ENCODE measurements at places on chromosomes 11 and 22.

DNA sequence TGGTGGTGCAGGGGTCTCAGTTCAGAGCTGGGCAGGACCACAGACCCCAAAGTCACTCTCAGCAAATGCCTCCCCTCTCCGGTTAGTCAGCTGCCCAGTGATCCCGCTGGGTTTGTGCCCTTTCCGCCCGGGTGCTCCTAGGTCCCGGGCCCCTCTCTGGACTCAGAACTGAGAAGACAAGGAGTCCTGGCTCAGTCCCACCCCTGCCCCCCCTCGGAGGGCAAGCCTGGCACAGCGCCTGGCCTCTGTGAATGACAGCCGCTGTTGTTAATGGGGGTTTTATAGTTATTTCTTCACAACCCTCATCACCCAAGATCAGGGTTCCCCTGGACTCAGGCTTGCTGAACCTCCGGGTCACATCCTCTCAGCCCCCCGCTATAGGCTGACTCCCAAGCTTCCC lies 47.6 kb downstream of the ELFN2 start:
- no peak for DNase-seq

DNA sequence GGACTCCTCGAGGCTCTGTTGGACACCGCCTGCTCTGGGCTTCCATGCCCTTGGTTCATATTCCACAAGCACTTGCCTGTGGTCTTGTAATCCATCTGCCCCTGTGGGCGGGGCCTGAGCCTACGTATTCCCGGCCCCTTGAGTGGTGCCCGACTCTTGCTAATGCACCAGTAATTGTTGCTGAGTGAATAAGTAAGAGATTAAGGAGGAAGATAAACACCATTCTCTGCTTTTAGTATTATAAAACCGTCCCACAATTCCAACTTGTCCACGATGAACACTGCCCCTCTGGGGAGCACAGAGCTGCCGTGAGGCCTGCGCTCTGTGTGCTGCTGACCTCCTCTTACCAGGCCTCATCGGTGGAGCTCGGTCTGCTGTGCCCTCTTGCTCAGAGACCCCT lies 50.3 kb downstream of the MICAL2 start:
- DNase-seq = peak; percentile 41

DNA sequence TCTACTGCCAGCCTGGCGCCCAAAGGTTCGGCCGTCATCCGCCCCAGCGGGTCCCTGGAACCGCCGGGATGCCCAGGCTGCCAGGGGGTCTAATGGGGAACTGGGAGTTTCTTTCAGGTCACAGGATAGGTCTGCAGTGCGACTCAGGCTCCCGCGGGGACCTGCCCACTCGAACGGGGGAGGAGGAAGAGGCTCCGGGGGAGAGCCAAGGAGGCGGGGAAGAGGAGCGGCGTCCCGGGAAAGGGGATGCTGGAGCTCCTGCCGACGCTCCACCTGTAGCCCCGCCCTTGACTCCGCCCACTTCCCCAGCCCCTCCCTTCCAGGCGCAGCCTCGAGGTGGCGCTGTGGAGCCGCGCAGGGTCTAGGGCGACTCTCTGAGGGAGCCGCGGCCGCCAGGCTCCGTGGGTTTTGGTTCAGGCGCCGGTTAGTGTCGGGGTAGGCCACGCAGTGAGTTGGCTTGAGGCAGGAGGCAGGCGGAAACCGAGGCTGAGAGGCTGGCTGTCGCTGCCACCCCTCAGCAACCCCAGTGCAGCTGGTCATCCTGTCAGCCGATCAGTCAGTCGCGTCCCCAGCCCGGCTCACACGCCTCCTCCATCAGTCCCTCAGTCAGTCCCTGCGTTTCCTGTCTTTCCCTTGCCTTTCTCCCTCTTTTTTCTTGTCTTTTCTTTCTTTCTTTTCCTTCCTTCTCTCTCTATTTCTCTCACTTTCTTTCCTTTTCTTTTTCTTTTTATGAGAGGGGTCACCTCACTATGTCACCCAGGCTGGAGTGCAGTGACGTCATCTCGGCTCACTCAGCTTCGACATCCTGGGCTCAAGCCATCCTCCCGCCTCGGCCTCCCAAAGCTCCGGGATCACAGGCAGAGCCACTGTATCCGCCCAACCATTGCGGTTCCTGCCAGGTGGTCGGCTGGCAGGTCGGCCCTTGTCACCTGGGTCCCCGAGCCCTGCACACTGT lies 26.4 kb downstream of the YWHAH start:
- peak; percentile 26 for DNase-seq

DNA sequence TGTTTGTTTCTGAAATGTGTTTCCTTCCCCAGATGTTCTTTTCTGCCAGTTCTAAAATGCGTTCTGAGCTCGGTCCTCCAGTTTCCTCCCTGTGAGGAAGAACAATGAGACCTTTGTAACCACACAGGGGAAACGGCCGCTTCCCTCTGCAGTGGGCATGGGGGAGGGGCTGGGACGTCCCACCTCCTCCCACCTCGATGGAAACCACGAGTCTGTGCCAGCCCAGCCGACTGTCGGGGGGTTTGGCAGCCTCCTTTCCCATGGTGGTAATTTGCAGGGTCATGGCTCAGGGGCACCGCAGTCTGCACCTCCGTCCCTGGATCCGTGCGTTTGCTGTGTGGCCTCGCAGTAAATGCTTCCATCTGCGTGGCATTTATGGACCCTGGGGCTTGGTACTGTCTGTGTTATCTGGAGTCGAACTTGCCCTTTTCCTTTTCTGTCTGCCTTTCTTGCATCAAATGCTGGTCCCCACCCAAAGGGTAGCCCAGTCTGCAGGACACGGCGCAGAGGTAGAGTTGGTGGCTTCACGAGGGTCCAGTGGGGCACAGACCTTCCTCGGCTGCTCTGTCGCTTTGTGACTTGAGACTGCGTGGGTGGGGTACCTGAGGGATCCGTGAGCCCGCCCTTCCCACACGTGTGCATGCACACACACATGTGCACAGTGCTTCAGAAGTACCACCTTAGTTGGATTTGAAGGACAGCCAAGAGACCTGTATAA lies 16.1 kb downstream of the LRP5 start:
- no peak for DNase-seq

GRCh38 chr11:13891911-13892310 lies 70.6 kb upstream of the SPON1 start:
- no peak for DNase-seq

- DNase-seq = no peak
These were observed 89.7 kb upstream of the E2F8 start for GRCh38 chr11:19330416-19330815.

DNA sequence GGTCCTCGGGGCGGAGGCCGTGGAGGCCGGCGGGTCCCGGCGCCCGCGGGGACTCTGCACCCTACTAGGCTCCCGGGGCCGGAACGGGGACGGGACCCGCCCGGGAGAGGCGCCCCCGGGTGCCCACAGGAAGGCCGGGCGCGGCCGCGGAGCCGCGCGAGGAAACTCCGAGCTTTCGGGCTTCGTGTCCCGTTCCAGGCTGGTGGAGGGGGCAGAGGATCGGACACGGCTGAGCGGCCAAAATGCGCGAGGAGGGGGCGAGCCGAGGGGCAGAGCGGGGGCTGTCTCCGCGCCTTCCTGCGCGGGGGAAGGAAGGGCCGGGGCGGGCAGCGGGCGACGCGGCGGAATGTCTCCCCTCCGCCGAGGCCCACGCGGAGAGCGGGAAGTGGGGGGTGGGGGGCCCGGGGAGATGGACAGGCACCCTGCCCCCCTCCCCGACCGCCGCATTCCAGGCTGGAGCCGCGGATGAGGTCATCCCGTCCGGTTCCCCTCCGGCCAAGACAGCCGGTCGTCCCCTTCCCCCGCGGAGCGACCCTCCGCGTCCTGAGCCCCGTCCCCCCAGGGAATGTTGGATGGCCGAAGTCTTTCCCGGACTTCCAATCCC lies 430 bp downstream of the CDC42EP1 start:
- peak; percentile 43 for DNase-seq

- DNase-seq = no peak
These were observed 118.1 kb downstream of the DBX1 start for GRCh38 chr11:20042045-20042639.

DNA sequence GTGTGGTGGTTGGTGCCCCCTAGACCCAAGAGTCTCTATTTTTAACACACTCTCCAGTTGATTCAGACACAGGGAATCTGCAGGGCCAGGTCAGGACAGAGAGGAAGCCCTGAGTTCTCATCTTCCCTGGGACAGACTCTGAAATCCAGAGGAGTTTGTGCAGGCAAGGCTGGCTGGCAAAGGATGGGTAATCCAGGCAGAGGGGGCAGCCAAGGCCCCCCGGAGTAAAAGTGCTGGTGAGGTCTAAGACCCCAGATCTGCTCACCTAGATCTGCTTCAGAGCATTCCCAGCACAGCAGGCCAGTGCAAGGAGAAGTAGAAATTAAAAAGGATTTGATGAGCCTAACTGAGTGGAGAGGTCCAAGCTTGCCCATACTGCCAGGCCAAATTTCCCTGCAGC lies 40.6 kb upstream of the MN1 start:
- no peak for DNase-seq

- no peak for DNase-seq
These were observed at the start of gene TUB for GRCh38 chr11:8080674-8081590. TUB (plus strand) TSS chr11:8081211; CDS start chr11:8081511, 300 bp downstream.

GRCh38 chr22:36745301-36745995 lies 30.5 kb downstream of the IFT27 start:
- no peak for DNase-seq

DNA sequence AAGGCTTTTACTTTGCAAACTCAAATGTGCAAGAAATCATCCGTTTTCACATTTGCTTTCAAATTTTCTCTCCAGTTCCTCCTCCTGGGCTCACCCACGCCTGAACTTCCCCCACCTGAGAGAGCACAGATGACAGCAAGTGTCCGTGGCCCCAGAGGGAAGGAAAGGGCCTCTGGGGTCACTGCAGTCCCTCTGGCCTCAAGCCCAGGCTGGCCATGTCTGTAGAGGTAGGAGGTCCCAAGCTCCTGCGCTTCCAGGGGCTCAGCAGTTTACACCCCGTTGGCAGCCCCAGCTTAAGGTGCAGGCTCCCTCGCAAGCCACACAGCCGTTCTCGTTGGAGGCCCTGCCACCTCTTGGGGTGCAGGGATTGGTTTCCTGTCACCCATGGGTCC lies 40.5 kb upstream of the PRDM11 start:
- no peak for DNase-seq

GRCh38 chr11:119222308-119222707 lies 16.2 kb downstream of the CBL start:
- peak; percentile 33 for DNase-seq

- no peak for DNase-seq
These were observed 42.4 kb upstream of the PPARA start for GRCh38 chr22:46107753-46108563.

GRCh38 chr11:132623511-132623910 lies 908.8 kb downstream of the OPCML start:
- DNase-seq = no peak

DNA sequence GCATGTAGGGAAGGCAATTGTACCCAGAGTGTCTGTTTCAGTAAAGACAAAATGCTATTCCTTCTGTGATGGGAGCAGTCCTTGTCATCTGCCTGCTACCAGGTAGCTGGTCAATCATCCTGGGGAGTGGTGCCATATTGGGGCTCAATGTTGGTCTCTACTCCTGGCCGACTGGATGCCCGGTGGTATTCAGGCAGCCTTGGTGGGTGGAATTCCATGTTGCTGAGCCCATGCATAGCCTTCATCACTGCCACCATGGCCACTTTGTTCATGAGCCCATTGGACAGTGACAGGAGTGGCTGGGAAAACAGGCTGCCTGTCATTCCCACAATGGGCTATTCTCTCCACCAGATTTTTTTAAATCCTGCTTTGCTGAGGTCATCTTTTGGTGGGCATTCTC lies 121.0 kb downstream of the WNT7B start:
- no peak for DNase-seq

GRCh38 chr11:16935518-16936302 lies 78.5 kb downstream of the PLEKHA7 start:
- peak; percentile 38 for DNase-seq

- no peak for DNase-seq
These were observed 47.1 kb downstream of the ZNRF3 start for GRCh38 chr22:28930357-28931007.

GRCh38 chr11:15118431-15118830 lies 3.7 kb downstream of the INSC start:
- DNase-seq = no peak

GRCh38 chr11:88266157-88266556 lies 71.4 kb downstream of the CTSC start:
- DNase-seq = no peak

- no peak for DNase-seq
These were observed 34.5 kb upstream of the TH start for GRCh38 chr11:2205981-2206690.

- peak; percentile 53 for DNase-seq
These were observed 17.4 kb upstream of the PRAME start for GRCh38 chr22:22576244-22576988.

- peak; percentile 47 for DNase-seq
These were observed 7.3 kb upstream of the NCF4 start for GRCh38 chr22:36853407-36854099.

- DNase-seq = peak; percentile 90
These were observed 374.4 kb downstream of the NTM start for GRCh38 chr11:131744847-131745246.

DNA sequence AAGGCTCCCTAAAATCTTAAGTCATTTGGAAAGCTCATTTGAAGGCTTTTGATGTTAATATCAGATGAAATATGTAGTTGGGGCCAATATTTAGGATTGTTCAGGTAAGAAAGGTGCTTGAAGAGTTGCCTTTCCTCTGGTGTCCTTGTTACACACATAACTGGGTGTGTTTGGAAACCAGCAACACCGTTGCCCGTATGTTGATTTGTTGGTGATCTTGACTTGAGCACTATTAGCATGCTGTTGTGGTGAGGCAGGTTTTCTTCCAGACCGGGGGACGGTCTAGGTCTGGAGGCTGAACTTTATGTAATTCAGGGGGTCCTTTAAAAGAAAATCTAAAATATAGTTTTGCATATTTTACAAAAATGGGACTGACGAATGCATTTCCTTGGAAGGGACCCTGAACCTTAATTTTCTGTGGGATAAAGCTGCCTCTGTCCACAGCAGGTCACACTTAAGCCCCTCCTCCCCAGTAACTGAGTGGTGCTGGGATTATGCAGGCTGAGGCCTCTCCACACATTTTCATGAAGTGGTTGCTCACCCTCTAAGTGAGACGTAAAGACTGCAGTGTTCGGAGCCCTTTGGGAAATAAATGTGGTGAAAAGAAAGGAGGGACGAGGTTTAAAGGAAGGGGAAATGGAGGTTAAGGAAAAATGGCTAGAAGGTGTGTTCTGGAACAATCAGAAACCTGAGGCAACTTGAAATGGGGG lies 1.8 kb downstream of the YWHAH start:
- no peak for DNase-seq

DNA sequence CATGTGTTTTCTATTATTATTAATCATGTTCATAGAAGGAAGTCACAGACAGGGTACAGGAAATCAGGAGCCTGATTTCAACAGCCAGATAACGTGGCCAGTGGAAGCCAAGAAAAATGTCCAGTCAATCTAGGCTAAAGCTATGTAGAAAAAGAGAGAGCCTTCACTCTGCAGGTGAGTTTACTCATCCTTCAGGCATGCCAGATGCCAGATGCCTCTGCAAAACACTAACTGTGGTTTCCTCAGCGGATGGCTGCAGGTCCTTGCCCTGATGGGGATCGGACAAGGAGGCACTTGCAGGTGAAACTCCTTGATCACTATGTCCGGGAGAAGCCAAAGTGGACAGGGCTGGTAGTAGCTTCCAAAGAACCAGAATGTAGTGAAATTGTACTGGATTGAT lies 962.3 kb upstream of the RAG2 start:
- DNase-seq = no peak

Measured in HCEC 1CT (cell line).